ENCODE measurements at places on chromosomes 5 and 9. TPM values are rescaled to one million over a fixed set of nuclear protein-coding genes. Genes with fewer than 3 reads are reported as not detected.

DNA sequence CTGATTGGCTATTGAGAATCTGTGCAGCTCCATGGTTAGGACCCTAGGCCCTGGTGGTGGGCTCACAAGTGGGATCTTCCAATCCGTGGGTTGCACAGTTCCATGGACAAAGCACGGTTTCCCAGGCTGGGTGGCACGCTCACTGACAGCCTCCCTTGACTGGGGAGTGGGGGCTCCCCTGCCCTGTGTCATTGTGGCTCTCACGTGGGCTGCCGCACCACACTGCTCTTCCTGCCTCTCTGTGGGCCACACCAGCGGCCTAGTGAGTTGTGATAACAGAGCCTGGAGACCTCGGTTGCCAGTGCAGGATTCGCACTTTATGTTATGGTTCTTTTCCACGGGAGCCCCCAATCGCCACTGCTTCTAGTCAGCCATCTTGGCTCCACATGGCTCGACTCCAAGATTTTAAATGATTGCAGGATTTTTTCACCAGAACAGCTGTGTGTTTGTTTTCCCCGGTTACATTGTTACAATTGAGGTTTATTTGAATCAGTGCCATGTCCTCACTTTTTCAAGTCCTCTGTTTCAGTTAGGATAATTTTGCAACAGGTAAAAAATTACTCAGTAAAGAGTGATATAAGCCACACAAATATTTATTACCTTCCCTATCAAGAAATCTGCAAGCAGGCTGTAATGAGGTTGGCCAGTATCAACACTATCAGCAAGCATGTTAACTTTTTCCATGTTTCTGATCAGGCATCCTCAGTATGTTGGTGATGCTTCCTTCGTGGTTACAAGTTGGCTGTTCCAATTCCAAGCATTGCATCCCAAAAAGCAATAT lies 253.8 kb downstream of the ZNF608 start:
- no peak overlapping the region for H3K27ac ChIP-seq
- H3K36me3 ChIP-seq, result no peaks in the 10 kb centered on the region
- no peak overlapping the region for H3K4me3 ChIP-seq
- H3K4me1 ChIP-seq, result no peaks in the 10 kb centered on the region
- no peak for DNase-seq

GRCh38 chr5:88824892-88825583 lies 57.9 kb downstream of the MEF2C start:
- no peak overlapping the region for H3K27ac ChIP-seq
- no peak for DNase-seq
- peaks cover 32% of the 10 kb centered on the region for H3K4me1 ChIP-seq
- H3K4me3 ChIP-seq, result no peak overlapping the region

DNA sequence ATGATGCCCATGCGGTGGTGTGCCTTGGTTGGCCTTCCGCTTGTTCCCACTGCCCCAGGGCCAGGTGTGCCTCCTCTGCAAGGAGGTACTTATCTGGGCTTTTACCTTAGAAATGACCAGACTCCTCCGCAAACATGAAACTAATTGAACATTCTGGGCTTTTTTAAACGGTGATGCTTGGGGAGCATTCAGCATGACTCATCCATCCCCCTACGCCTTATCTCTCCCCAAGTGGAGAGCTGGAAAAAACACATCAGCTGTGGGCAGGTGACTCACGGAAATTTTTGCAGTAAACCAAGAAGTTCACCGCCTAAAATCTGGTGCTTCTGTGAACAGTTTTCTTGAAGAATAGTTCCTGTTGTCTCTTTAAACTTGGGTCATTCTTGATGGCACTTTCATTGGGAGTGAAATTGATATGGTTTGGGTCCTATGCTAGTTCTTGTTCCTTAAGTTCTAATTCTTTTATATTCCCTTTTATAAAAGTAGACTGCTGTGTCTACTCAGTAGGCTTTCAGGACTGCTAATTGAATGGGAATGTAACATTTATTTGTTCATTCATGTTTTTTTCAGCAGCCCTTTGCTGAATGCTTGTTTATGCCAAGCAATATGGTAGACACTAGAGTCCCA lies 39.6 kb downstream of the SFXN1 start:
- DNase-seq, result peak; percentile 95
- H3K27me3 ChIP-seq, result no peaks in the 10 kb centered on the region
- H3K36me3 ChIP-seq, result peaks cover 84% of the 10 kb centered on the region
- H3K27ac ChIP-seq, result peak overlapping the region; percentile 100

SV2C gene
- 0.10 TPM for total RNA-seq

CDKN2B gene
- 0.10 TPM for total RNA-seq

AQP7 gene
- 0.12 TPM for total RNA-seq

NIM1K gene
- total RNA-seq, result 0.75 TPM

Measured in activated CD4-positive, alpha-beta memory T cell treated with anti-CD3 and anti-CD28 coated beads for 36 hours (primary cell).